ENCODE measurements at places on chromosomes 6 and 20. TPM values are rescaled to one million over a fixed set of nuclear protein-coding genes. Genes with fewer than 3 reads are reported as not detected.

DNA sequence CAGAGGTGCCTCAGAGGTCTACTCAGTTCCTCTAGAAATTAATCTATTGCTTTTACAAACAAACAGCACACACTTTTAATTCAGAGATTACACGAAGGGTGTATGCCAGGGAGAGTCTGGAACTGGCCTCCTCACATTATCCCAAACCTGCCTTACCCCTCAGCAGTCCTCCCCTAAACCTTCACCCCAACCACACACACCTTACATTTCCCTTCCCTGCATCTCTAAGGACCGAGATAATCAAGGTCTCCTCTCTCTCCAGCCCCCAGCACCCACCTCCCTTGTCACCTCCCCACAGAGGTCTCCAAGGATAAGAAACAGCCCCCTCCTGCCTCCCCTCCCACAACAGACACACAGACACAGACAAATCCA is 6.1 kb downstream of the HLA-DRB1 start:
- H3K27ac ChIP-seq = no peak overlapping the region
- H3K4me1 ChIP-seq = no peaks in the 10 kb centered on the region
- no peaks in the 10 kb centered on the region for H3K36me3 ChIP-seq

DNA sequence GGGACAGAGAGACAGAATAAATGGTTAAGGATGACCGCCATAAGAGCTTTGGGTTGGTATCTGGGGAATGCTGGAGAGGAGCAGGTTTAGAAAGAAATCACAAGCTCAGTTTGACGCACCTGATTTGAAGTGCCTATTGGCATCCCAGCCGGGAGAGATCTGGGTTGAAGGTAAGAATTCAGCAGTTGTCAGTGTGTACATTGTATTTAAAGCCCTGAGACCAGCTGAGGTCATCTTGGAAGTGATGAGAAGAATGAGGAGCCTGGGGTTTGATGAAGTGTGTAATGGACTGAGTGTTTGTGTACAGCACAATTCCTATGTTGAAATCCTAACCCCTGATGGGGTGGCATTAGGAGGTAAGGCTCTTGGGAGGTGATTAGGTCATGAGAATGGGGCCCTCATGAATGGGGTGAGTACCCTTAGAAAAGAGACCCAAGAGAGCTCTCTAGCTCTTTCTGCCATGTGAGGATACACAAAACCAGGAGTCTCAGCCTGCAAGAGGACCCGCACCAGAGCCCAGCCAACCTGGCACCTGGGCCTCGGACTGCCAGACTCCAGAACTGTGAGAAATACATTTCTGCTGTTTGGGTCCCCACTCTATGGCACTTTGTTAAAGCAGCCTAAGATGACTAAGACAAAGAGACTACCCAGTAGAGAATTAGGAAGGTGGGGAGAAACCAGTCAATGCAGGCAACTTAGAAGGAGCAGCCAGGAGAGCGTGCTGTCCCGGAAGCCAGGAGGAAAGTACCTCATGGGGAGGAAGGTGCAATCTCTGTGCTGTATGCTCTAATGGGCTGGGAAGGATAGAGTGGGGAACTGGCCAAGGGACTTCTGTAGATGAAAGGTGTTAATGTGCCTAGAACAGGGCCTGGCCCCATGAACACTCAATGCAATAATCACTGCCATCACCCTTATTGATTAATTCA is 133.7 kb upstream of the SLC24A3 start:
- DNase-seq = no peak
- no peaks in the 10 kb centered on the region for H3K36me3 ChIP-seq
- H3K27me3 ChIP-seq = no peaks in the 10 kb centered on the region
- no peak overlapping the region for H3K4me3 ChIP-seq
- H3K4me1 ChIP-seq = no peaks in the 10 kb centered on the region

DNA sequence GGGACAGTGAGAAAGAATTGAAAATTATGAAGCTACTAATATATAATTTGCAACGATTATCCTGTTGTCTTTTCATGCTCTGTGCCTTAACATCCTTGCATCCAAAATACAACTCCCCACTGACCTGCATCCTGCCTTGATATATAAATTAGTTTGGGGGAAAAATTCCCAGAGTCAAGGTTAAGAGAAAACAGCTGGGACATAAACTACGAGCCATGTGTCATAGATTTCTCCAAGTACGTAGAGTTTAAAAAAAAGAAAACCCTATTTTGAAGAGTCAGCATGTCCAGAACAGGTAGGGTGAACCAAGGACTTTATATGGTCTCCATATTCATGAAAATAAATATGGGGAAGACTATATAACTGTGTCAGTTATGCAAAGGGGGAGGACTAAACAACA is 123.8 kb upstream of the MARCKS start:
- no peaks in the 10 kb centered on the region for H3K27me3 ChIP-seq
- H3K4me3 ChIP-seq = no peak overlapping the region
- no peaks in the 10 kb centered on the region for H3K4me1 ChIP-seq
- no peak overlapping the region for H3K27ac ChIP-seq
- H3K36me3 ChIP-seq = no peaks in the 10 kb centered on the region

- peaks cover 5% of the 10 kb centered on the region for H3K36me3 ChIP-seq
- DNase-seq = no peak
- H3K27me3 ChIP-seq = no peaks in the 10 kb centered on the region
- no peak overlapping the region for H3K27ac ChIP-seq
- no peak overlapping the region for H3K4me3 ChIP-seq
Measured at GRCh38 chr6:89873721-89874120, 20.5 kb upstream of the GJA10 start.

The SIGLEC1 gene
- 55.8 TPM for total RNA-seq

- H3K4me1 ChIP-seq = no peaks in the 10 kb centered on the region
- H3K36me3 ChIP-seq = no peaks in the 10 kb centered on the region
- no peak for DNase-seq
- no peaks in the 10 kb centered on the region for H3K27me3 ChIP-seq
- H3K27ac ChIP-seq = no peak overlapping the region
Measured at GRCh38 chr6:108123481-108123929, 42.3 kb upstream of the NR2E1 start.

DNA sequence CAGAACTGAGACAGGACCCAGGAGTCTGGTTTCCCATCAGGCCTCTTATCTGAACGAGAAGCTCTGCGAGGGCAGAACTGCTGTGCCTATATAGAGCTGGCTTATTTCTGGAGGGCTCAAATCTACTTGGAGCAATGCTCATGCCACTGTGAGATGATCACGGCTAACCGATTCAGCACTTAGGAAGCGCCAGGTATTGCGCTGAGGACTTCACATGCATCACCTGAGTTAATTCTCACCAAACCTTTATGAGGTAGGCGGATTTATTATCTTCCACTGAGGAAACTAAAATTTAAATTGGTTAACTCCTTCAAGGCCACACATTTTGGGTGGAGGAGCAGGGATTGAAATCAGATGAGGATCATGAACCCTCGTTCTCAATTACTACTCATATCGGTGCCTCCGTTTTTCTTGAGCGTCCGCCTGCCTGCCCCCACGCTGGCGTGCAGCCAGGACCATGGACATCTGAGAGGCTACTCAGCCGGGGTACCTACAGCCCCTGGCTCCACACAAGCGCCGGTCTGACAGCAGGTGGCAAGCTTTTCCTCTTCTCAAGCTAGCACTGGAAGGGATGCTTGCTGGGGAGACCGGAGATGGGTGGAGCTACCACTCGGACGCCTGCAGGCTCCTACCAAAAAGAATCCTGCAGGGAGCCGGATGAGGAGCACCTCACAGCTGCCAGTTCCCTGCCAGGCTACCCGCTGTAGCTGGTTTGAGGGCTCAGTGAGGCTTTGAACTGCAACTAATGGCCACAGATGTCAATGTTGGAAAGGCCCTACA is 1.0 kb upstream of the PCIF1 start:
- no peaks in the 10 kb centered on the region for H3K4me1 ChIP-seq
- H3K36me3 ChIP-seq = peaks cover 2% of the 10 kb centered on the region
- peak; percentile 86 for DNase-seq
- peak overlapping the region; percentile 59 for H3K4me3 ChIP-seq
- no peaks in the 10 kb centered on the region for H3K27me3 ChIP-seq
- no peak overlapping the region for H3K27ac ChIP-seq

The IP6K3 gene
- total RNA-seq = 1.0 TPM

DNA sequence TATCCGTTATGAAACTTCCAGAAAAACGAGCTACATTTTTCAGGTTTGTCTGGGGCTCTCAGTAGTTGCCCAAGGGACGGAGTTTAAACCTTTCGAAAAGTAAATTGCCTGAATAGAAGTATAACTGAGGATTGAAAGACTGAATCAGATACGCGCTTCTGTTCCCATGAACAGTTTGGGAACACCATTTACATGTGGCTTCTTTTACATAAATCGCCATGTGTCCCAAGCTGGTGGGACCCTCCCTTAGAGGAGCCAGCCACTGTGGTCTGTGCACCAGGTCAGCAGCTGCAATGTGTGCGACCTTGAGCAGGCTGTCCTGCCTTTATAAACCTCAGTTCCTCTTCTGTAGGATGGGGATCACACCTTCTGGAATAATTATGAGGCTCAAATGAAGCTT is 11.0 kb downstream of the ENTPD6 start:
- no peaks in the 10 kb centered on the region for H3K36me3 ChIP-seq
- H3K4me3 ChIP-seq = no peak overlapping the region
- no peaks in the 10 kb centered on the region for H3K27me3 ChIP-seq

The RNF39 gene
- total RNA-seq = not detected

GRCh38 chr6:32819729-32820128 is 2.9 kb upstream of the HLA-DOB start:
- H3K36me3 ChIP-seq = no peaks in the 10 kb centered on the region
- no peak for DNase-seq
- no peak overlapping the region for H3K27ac ChIP-seq
- H3K4me1 ChIP-seq = no peaks in the 10 kb centered on the region
- H3K27me3 ChIP-seq = no peaks in the 10 kb centered on the region

DNA sequence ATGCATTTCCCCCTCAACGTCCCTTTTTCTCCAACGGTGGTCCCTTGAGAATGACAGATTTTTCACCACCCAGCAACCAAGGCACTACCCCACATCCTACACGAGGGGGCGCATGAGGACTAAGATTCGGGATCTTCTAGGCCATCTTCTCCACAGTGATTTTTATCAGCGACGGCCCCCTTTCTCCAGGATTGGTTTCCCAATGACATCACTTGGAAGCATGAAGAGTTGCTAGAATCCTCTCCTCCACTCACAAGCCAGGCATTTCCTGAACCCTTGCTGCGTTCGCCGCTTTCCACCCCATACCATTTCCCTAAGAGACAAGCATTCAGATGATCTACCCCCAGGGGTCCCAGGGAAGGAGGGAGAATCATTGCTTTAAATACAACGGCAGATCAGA is 252.0 kb downstream of the HIVEP2 start:
- H3K27me3 ChIP-seq = no peaks in the 10 kb centered on the region
- DNase-seq = peak; percentile 85
- H3K36me3 ChIP-seq = no peaks in the 10 kb centered on the region
- no peak overlapping the region for H3K27ac ChIP-seq
- H3K4me1 ChIP-seq = peaks cover 3% of the 10 kb centered on the region
- no peak overlapping the region for H3K4me3 ChIP-seq

DNA sequence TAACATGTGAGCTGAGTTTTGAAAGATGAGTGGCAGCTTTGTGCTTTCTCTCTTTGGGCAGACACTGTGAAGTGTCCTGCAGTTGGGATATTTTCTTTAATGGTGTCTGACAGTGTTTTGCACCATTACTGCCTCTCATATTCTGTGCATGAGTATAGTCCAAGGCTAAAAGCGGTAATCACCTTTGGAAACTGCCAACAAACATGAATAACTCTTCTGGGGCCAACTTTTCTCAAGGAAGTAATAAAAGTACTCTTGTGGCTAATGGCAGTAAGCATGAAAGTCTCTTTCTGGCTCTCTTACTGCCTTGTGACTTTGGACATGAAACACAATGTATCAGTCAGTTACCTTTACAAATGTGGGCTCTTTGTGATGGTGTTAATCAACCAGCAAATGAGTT is 91.7 kb upstream of the SOX4 start:
- no peak overlapping the region for H3K27ac ChIP-seq
- H3K4me1 ChIP-seq = no peaks in the 10 kb centered on the region
- H3K27me3 ChIP-seq = no peaks in the 10 kb centered on the region
- H3K4me3 ChIP-seq = no peak overlapping the region

DNA sequence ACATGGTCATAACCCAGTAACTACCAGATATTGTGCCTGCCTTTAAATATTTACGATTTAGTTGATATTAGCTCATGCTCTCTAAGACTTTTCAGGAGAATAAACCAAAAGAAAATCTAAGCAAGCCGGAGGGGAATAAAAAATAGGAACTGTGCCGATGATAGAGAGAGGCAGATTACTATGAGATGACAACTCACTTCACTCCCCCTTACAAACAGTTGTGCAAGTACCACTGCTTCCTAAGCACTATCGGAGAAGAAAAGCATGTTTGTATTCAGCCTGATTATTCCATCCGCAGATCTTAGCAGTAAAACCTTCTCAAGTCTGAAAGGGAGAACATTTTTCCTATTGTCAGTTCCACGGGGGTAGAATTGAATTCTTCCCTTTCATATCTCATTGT is 294.4 kb downstream of the KCNQ5 start:
- H3K4me1 ChIP-seq = peaks cover 2% of the 10 kb centered on the region
- no peaks in the 10 kb centered on the region for H3K27me3 ChIP-seq

The ALDH8A1 gene
- 4.1 TPM for total RNA-seq

GRCh38 chr20:44973053-44973452 is 6.7 kb downstream of the STK4 start:
- no peak overlapping the region for H3K4me3 ChIP-seq
- peaks cover 5% of the 10 kb centered on the region for H3K36me3 ChIP-seq
- no peaks in the 10 kb centered on the region for H3K27me3 ChIP-seq
- H3K27ac ChIP-seq = no peak overlapping the region
- H3K4me1 ChIP-seq = no peaks in the 10 kb centered on the region

The CDH4 gene
- 0.10 TPM for total RNA-seq

The SCRT2 gene
- total RNA-seq = not detected

The SLC2A10 gene
- total RNA-seq = 13.9 TPM

- no peak for DNase-seq
- no peak overlapping the region for H3K27ac ChIP-seq
- H3K36me3 ChIP-seq = peaks cover 27% of the 10 kb centered on the region
- H3K4me1 ChIP-seq = no peaks in the 10 kb centered on the region
- H3K4me3 ChIP-seq = no peak overlapping the region
Measured at GRCh38 chr20:38548356-38549083, 32.5 kb upstream of the ADIG start.

- no peaks in the 10 kb centered on the region for H3K36me3 ChIP-seq
- no peaks in the 10 kb centered on the region for H3K27me3 ChIP-seq
- no peaks in the 10 kb centered on the region for H3K4me1 ChIP-seq
- no peak overlapping the region for H3K27ac ChIP-seq
- H3K4me3 ChIP-seq = no peak overlapping the region
Measured at GRCh38 chr6:76509397-76509796, 436.9 kb upstream of the IMPG1 start.

DNA sequence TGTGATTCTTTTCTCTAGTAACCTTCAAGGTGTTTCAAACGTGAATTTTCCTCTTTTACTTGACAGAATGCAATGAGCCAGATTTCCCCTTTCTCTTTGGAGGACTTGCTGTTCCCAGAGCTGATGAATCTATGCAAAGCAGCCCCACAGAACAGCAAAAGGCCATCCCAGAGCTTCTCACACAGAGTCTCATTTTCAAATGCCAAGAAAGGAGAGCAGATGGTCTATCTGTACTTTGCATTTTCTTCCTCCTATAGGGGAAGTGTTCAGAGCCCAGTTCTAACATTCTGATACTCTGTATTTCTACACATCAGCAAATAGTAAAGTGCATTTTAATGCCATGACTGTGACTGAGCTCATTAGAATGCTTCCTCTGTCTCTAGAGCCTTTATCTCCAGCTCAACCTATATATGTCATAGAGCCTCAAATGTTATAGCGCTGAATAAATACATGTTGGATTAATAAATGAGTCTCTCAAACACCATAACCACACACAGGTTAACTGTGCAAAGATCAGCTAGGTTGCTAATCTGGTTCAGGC is 81.8 kb upstream of the EYA4 start:
- H3K36me3 ChIP-seq = no peaks in the 10 kb centered on the region
- H3K27ac ChIP-seq = no peak overlapping the region
- H3K4me3 ChIP-seq = no peak overlapping the region
- H3K27me3 ChIP-seq = no peaks in the 10 kb centered on the region
- no peaks in the 10 kb centered on the region for H3K4me1 ChIP-seq
